Foreskin melanocyte (primary cell): ENCODE measurements at places on chromosomes 6 and 20.

GRCh38 chr6:106086814-106087175 lies 659 bp downstream of the PRDM1 start:
- DNase-seq, result no peak

DNA sequence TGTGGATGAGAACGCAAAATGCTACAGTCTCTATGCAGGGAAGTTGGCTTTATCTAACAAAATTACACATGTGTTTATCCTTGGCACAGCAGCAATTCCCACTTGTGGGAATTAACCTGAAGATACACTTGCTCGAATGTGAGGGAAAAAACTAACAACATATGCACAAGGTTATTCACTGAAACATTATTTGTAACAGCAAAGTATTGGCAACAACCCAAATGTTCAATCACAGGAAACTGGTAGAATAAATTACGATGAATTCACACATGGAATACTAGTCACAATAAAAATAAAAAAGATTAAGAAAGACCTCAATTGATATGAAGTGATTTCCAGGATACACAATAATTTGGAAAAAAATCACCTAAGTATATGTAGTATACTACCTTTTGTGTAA lies 68.1 kb upstream of the OGFRL1 start:
- no peak for DNase-seq

- DNase-seq, result no peak
Observed at GRCh38 chr6:44641344-44642031, 254.0 kb downstream of the CDC5L start.

DNA sequence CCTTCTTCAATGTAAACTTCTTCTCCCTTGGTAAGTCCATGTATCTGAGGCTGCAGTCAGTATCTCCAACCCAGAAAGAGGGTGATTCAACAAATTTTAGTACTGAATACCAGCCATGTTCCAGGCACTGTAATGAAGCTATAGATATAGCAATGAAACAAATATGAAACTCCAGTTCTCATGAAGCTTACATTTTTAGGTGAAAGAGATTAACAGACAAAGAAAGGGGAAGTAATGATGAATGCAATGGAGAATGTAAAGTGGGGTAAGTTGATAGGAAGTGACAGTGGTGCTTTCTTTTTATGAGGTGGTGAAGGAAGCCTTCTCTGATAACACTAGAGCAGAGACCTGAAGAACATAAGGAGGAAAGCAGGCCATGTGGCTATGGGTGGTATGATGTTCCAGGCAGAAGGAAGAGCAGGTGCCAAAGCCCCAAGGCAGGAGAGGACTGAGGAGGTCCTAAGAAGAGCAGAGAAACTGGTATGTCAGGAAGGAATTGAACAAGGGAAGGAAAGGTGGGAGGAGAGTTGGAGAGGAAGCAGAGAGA lies 143.6 kb downstream of the TFAP2B start:
- DNase-seq, result no peak

GRCh38 chr20:38104285-38104684 lies 60.8 kb downstream of the TGM2 start:
- DNase-seq, result no peak

- no peak for DNase-seq
Observed at GRCh38 chr6:1832844-1833787, 223.4 kb downstream of the FOXC1 start.
